Hippocampal formation (tissue), 2 donors: ENCODE measurements at places on chromosomes 3 and 15.
A peak's percentile ranks its signal among the peaks of the same experiment; 100 is the strongest.

DNA sequence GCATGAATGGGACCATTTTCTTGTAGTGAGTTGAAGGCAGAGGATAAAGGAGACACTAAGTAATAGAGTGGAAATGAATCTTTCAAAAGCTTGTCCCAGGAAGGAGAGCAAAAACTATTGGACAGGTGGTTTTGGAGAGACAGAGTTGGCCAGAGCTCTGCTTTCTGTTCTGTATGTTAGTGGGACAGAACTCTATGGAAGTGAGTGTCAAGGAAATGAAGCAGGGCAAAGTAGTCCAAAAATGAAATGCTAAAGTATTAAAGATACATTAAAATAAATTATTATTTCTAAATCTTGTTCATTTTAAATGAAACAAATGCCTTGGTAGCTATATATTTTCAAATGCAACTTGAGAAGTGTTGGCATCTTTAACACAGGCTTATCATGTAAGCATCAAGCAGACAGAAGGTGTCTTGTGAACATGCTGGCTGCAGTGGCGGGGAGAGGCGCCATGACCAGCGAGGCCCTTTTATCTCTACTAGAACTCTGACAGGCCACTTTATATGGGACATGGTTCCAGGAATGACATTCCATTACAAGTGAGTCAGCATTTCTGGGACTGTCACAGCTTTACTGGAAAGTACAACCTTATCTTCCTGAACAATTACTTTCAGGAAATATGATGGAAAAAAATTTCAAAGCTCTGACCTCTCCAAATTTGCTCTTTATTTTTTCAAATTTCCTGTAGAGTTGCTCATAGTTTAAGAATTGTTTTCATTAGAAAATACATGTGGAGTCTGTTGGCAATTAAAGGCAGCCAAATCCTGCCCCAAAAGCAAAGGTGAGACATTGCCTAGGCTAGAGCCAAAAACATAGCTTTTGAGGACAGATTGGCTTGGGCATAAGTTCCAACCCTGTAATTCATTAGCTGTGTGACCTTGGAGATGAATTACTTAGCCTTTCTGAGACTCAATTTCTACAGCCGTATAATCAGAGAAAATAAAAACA is 106.5 kb downstream of the ECT2 start:
- no peak for DNase-seq

DNA sequence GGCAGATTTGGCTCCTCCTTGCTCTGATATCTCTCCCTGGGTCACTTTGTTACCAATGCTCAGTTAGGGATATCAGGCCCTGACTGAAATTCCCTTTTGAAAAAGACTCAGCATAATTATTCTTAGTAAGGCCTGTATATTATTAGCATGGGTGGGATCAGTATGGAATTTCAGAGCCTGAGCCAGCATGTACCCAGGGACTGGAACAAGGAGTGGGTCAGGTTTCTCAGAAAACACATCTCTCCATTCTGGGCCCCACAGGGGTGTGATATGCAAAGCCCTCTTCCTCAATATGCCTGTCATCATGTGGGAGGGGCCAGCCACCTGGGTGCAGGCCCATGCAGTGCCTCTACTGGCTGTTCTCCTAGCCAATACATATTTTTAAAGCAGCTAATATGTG is 423.2 kb downstream of the EPHB1 start:
- no peak for DNase-seq

GRCh38 chr3:120364101-120364500 is 14.9 kb upstream of the LRRC58 start:
- DNase-seq = no peak

GRCh38 chr3:98171071-98171470 is 4.6 kb downstream of the OR5H15 start:
- no peak for DNase-seq

DNA sequence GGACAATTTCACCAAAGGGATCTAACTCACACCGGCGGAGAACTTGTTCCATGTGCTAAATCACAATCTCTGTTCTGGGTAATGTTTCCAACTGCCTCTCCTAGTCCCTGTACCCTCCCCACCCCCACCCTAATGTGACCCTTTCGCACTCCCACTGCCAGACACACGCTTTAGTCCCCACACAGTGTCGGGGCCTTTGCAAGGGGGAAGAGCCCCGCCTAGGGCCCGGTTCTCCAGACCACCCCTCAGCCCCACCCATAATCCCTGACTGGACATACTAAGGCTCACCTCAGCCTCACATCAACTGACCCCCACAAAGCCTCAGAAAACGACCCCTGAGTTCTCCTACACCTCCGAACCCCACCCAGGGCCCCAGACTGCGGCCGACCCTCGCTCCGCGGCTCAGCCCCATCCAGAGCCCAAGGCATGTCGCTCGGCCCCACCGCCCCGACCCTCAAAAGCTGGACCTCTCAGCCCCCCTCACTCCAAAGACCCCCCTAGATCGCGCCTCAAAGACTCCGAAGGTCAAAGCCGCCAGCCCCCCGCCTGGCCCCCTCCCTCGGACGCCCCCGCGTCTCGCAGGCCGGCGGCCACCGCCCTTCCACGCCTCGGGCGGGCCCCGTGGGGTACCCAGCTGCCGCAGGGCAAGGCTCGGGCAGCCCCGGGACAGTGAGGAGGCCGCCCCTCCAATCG is 72.0 kb upstream of the MAP4 start:
- peak; percentile 41 for DNase-seq

GRCh38 chr15:52143873-52144272 is 31.3 kb upstream of the BCL2L10 start:
- no peak for DNase-seq

DNA sequence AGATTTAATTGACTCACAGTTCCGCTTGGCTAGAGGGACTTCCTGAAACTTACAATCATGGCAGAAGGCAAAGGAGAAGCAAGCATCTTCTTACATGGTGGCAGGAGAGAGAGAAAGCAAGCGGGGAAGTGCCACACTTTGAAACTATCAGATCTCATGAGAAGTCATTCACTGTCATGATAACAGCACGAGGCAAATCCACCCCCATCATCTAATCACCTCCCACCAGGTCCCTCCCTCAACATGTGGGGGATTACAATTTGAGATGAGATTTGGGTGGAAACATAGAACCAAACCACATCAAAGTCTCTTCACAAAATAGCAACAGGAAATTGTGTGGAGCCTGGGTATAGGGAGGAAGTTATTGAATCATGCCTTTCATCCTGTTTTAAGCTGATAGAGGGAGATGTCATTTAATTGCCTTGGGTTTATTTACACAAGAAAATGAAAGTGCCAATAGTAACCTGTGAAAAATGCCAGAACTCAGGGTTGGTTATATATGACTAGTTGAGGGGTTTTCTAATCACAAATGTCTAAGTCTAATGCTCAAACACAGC is 624.8 kb upstream of the LMCD1 start:
- DNase-seq = no peak
